NCI-H1436 treated with DMSO at 0.1 percent for 48 hours (cell line): ENCODE measurements at places on chromosomes 4 and X.

DNA sequence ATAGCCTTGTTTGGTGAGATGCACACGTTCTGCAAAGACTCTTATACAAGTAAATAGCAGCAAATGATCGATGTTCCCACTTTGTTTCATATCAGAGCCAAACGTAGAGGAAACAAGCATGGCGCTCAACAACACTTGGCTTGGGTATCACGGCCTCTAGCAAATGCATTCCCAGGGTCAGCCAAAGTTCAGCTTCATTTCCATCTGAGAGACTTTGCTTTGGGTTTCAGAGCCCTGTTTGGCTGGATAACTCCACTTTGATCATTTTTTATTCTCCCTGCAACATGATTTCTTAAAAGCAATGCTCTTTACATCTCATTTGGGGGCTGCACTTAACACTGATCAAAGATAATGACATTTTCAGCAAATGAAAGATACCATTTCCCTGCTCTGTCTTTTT lies 199.2 kb upstream of the FAM9B start:
- no peak for DNase-seq

- no peak for DNase-seq
Measured at GRCh38 chr4:3820806-3821579, 54.8 kb downstream of the ADRA2C start.

DNA sequence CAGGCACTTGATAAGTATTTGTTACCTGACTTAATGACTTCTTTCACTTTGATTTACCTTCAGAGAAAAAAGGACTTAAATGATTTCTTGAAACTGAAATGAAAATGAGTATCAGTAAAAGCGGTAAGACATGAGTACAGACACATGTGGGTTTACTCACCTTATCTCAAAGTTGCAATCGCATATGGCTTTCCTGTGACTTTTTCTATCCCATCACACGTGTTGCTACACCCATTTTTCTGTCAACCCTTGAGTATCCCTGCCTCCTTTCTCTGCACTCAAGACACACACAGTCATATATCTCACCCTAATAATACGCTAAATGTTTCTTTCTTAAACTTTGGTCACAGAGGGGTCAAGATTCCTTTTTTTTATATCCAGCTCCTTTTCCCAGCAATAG lies 11.0 kb upstream of the ARHGEF38 start:
- DNase-seq, result no peak

DNA sequence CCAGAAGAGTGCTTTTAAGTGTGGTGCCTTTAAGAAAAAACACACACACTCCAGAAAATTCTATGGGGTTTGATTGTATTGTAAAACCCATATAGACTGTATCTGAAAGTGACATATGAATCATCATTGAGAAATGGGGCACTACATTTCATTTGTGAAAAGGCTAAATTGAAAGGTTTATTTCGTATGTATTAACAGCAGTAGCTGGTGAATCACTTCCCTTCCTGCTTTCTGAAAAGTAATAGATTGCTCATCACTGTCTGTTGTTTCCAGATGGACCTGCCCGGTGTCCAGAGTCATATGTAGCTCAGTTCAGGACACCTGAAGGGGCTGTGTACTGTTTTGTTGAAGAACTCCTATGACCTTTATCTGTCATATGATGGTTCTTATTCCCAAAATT lies 28.1 kb upstream of the HPRT1 start:
- no peak for DNase-seq

DNA sequence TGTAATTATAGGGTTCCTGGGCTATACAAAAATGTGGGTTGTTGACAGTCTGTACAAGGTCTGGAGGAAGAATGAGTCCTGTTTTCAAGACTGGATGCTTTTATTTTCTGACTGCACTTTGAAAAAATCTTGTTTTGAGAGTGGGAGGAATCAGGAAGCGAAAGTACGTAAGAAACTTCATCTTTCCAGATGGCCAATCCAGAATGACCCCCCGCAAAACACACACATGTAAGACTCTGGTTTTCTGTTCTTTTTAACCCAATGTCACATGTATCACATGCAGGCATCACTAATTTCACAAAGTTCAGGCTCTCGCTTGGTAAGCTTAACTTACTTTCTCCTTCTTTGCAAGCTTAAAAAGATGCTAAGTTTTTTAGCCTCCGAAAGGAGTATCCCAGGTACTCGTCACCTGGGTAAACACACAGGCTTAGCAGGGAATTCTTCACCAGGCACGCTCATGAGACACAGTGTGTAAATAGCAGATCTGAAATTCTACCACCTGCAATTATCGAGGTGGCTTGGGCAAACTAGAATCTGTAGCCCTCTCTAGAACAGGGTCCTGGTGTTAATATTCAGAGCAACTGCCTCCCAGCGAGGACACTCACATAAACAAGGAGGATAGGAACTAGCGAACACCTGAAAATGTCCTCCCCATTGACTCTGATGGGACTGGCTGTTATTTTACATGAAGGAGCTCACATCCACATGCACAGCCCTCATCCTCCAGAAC lies 90.7 kb downstream of the NSUN7 start:
- no peak for DNase-seq

- DNase-seq, result no peak
Measured at GRCh38 chrX:29902004-29902403, 313.4 kb upstream of the MAGEB2 start.

GRCh38 chrX:140983730-140984129 lies 18.7 kb upstream of the SPANXB1 start:
- DNase-seq, result no peak

GRCh38 chr4:108010167-108010566 lies 20.5 kb downstream of the HADH start:
- DNase-seq, result no peak

DNA sequence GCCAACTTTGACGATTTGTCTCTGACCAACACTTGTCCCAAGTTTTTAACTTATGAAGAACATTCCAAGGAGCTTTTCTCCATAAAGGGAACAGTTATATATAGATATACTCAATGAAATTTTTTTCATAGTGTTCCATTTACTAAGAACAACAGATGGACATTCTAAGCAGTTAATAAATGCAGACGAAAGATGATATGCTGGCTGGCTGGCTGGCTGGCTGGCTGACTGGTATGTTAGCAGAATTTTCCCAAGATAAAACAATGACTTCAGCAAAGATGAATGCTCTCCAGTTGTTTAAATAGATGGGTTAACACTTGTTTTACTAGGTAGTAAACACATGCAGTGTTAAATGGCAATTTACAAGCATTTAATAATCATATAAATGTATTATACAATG lies 62.2 kb downstream of the SPANXN3 start:
- no peak for DNase-seq

- DNase-seq, result no peak
Measured at GRCh38 chr4:162836773-162837172, 329.9 kb downstream of the NAF1 start.

DNA sequence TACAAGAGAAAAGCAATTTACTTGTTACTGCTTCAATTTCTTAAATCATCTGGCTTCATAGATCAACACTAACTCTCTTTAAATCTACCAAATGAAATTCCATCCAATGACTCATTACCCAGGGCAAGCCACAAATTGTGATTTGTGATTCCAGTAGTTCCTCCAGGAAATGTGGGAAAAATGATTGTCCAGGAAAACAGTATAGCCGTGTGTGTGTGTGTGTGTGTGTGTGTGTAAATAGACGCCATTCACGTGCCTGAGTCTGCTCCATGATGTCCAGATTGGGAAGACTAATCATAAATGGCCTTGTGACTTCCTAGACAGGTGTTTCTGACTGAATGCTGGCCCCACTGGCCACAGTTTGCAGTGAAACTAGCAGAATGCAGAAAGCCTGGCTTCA lies 121.3 kb downstream of the HS6ST2 start:
- no peak for DNase-seq

DNA sequence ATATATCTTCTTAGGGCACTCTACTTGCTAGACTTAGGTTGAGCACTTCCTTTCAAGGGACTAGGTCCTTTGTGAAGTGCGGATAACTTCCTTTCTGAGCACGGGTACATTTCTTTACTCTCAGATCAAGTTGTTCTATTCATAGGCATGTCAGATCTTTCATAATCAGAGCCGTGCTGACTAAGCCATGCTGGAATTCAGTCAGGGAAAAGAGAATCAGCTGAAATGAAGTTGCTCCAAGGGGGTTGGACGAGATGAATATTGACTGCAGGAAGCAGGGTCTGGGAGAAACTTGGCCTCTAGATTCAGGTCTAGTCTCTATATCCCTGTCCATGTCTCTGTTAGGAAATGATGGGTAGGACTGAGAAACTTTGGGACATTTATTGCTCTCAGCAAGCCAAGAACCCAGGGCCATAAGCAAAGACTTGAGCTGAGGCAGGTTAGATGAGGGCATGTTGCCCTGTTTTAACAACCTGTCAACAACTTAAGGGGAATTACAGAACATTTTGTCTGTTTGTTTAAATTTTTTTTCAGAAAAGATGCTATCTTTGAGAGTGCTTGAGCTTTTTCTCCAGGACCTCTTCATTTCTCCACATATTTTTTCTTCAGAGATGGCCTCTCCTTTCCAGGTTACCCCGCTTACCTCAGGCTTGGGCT lies 28.3 kb downstream of the AREG start:
- no peak for DNase-seq

DNA sequence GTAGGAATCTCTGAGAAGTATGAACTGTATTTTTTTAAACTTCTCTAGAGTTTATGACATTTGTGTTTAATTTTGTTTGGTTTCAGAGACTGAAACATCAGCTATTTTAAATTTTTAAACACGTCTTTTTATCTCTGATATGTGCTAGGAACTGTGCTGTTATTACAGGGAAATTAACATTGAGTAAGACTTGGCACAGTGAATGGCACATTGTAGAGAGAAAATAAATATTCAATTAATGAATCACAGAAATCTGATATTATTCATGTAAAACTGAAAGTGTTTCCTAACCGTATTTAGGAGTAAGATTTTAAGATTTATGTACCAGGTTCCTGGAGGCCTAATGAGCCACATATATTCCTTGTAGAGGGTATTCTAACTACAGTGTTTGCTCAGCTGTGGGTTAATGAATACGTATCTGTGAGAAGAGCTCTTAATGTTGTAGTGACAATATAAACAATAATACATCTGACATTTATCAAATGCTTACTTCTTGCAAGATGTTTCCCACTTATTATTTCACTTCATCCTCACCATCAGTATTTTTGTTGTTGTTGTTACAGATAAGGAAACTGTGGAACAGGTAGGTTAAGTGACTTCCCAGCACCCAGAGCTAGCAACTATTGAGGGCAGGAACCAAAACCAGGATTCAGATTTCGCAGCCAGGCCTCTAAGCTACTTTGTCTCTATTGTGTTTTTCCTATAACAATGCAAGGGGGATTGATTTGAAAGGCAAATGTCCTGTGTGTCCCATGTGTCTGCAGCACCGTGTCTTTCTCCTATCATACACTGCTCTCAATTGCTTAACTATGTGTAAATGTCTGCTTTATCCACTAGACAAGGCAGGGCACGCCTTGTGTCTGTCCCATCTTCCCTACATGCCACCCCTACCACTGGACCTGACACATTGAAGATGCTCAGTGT lies 121.1 kb upstream of the FAM9C start:
- DNase-seq, result peak; percentile 41

DNA sequence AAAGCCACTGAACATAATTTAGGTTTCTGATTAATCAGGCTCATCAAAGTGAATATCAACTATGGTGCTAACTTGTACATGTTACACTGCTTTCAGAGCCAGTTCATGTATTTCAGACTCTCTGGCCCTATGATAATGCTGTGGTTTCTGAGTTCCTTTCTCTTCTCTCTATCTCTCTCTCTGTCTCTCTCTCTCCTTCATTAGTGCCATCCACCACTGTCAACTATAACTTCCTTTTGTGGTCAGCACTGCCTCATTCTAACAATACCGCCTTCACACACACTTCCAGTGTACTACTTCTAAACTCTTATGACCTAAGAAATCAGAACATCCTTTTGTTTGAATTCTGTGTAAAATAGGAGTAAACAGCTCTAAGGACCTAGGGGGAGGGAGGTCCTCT lies 907.1 kb downstream of the RPA4 start:
- no peak for DNase-seq

- no peak for DNase-seq
Measured at GRCh38 chr4:150781191-150781590, 199.2 kb downstream of the MAB21L2 start.

DNA sequence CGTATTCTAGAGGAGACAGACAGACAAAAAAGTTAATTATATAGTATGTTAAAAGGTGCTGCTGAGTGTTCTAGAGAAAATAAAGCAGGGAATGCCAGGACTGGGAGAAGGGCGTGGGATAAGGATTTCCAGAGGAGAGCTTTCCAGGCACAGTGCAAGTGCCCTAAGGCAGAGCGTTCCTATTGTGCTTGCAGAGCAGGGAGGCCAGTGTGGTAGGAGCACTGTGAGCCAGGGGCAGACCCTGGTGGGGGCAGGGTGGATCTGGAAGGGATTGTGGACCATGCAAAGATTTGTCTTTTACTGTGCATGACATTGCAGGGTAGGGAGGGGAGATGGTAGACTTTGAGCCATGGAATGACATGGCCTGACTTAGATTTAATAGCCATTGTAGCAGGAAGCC lies 25.8 kb downstream of the EXOC1 start:
- no peak for DNase-seq

- no peak for DNase-seq
Measured at GRCh38 chrX:85808217-85808616, 239.1 kb downstream of the CHM start.

DNA sequence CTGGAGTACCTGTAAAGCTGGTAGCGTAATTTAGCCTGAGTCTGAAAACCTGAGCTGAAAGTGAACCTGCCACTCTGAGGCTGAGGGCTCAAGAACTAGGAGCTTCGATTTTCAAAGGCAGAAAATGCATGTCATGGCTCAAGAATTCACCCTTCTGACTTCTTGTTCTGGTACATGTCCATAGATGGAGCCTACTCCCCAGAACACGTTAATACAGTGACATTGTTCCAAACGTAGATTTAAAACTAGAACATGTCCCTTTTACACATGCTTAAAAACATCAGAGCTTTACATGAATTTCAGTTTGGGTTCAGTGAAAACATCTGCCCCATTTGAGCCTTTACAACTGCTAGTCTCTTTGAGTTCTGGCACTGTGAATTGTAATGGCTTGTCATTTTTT lies 115.5 kb upstream of the WDR1 start:
- DNase-seq, result no peak

- DNase-seq, result no peak
Measured at GRCh38 chr4:127783955-127784770, 2.0 kb downstream of the HSPA4L start.

- DNase-seq, result no peak
Measured at GRCh38 chr4:26023203-26023972, 109.4 kb downstream of the SMIM20 start.

GRCh38 chr4:48129307-48130014 lies 4.6 kb downstream of the TXK start:
- DNase-seq, result no peak

DNA sequence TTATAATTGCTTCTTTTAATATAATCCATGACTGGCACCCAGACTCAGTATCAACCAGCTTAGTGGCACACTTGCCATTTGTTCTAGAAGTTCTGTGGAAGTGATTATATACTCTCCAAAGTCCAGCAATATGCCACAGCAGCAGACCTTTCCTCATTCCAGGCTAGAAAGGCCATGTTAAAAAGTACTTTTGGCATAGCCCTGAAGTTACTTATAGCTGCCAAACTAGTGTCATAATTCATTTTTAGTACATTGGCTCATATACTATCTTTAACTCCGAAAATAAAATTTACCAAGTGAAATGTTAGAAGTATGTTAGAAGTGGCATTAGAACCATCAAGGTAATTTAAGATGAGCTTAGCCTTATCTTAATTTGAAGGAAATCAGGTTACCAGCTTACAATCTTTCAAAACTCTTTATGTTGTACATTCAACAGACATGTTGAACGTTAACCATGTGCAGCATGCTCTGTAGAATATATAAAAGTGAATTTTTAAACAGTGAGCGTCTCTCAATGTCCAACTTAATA lies 714.2 kb upstream of the LCORL start:
- no peak for DNase-seq
